Osteocyte (in vitro differentiated cells): ENCODE measurements at places on chromosomes 4 and X. TPM values are rescaled to one million over a fixed set of nuclear protein-coding genes. Genes with fewer than 3 reads are reported as not detected.

GRCh38 chr4:62366939-62367338 lies 1166.8 kb downstream of the ADGRL3 start:
- no peak for DNase-seq

DNA sequence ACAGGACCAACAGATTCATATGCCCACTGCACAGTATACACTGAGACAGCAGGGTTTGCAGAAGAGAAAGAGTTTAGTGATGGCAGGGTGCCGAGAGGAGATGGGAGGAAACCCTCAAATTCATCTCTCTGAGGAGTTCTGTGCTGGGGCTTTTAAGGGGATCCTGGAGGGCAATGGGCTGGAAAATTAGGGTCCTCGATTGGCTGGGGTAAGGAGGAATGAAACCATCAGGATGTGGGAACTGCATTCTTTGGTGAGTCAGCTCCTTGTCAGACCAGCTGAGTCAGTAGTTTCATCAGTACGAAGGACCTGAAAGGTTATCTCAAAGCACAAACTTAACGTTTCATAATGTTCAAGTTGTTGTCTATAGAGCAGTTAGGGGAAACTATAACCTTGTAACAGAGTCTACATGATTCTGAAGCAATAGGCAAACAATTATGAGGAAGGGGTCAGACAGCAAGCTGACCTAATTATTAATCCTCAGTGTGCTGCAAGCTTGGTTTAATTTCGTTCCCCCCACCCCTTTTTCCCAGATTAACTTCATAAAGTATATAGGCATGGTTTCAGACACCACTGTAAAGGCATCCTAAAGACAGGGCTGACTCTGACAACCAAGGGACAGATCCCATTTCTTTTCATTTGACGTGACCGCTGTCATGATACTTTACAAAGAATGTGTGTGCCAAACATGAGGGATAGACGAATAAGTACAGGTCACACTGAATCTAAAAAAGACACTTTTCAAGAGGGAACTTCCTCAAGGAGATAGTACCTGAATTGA lies 1.5 kb upstream of the MSMO1 start:
- no peak for DNase-seq

- no peak for DNase-seq
Measured at GRCh38 chr4:83110970-83111750, 3.4 kb downstream of the PLAC8 start.

GRCh38 chr4:125338814-125339213 lies 24.1 kb downstream of the FAT4 start:
- DNase-seq, result no peak

- DNase-seq, result no peak
Measured at GRCh38 chr4:9895333-9895705, 113.9 kb downstream of the DRD5 start.

DNA sequence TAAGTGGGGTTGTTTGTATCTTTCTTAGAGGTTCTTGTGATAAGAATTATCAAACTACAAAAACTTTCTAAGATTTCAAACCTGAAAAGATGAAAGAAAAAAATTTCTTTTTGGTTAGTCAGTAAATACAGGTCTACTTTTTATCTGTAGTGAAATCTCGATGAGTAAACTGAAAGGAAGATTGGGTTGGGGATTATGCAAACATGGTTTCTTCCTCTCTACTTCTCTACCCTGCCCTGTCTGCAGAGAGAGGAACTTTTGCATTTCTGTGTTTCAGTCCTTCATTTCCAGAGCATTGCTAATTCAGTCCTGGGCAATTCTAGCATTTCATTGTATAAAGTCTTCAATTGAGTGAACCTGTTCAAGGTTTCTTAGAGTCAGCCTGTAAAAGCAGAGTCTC lies 51.6 kb upstream of the IL2 start:
- no peak for DNase-seq

SLBP gene
- 49.1 and 50.4 TPM in 2 replicates for total RNA-seq

TMEM31 gene
- total RNA-seq, result not detected in 2 replicates
